ENCODE measurements at places on chromosomes 6 and 20. TPM values are rescaled to one million over a fixed set of nuclear protein-coding genes. Genes with fewer than 3 reads are reported as not detected.

- no peak overlapping the region for H3K27ac ChIP-seq
- H3K4me1 ChIP-seq, result no peaks in the 10 kb centered on the region
- peaks cover 2% of the 10 kb centered on the region for H3K36me3 ChIP-seq
- no peak overlapping the region for H3K4me3 ChIP-seq
- no peak for DNase-seq
- no peaks in the 10 kb centered on the region for H3K27me3 ChIP-seq
These were observed 50.6 kb downstream of the HACE1 start for GRCh38 chr6:104809116-104809515.

DNA sequence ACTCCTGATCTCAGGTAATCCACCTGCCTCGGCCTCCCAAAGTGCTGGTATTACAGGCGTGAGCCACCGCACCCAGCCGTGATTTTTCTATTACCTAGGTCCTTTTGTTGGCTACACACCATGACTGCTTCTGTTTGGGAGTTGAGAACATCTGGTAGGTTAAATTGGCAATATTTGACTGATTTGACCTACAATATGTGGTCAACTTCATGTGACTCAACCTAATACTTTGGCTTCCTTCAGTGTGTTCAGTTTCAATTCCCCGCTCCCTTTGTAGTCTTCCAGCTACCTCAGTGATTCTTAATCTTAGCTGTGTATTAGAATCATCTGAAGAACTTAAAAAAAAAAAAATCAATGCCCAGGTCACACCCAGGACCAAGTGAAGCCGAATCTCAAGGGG, 47.4 kb downstream of the MYB start:
- no peaks in the 10 kb centered on the region for H3K36me3 ChIP-seq
- no peak overlapping the region for H3K4me3 ChIP-seq
- DNase-seq, result no peak
- H3K4me1 ChIP-seq, result no peaks in the 10 kb centered on the region

The PLEKHG1 gene
- 29.3 TPM for total RNA-seq

GRCh38 chr6:223136-223535, 69.2 kb upstream of the DUSP22 start:
- H3K27ac ChIP-seq, result no peak overlapping the region

The SH3BGRL2 gene
- 29.1 TPM for total RNA-seq

DNA sequence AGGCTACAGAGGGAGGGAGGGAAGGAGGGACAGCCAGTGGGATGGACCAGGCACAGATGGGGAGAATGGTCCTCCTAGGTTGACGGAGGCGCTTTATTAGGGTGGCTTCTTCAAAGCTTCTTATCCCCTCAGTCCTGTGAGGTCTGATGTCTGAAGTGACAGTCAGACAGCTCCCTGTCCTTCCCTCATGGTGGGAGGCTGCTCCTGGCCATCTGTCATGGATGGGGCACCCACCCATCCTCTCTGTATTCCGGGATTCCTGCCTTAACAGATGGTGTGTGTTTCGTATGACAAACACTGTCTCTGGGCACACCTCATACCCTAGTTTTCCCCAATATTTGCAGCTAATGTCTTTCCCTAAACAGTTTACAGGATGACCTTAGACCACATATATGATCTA, 7.9 kb downstream of the RIN2 start:
- H3K27me3 ChIP-seq, result no peaks in the 10 kb centered on the region
- no peak for DNase-seq
- H3K4me3 ChIP-seq, result no peak overlapping the region
- H3K36me3 ChIP-seq, result no peaks in the 10 kb centered on the region
- no peak overlapping the region for H3K27ac ChIP-seq

The VSX1 gene
- not detected for total RNA-seq

GRCh38 chr6:155207223-155207622, 56.6 kb upstream of the CLDN20 start:
- H3K36me3 ChIP-seq, result no peaks in the 10 kb centered on the region
- no peak for DNase-seq
- no peak overlapping the region for H3K27ac ChIP-seq
- peaks cover 1% of the 10 kb centered on the region for H3K4me1 ChIP-seq

DNA sequence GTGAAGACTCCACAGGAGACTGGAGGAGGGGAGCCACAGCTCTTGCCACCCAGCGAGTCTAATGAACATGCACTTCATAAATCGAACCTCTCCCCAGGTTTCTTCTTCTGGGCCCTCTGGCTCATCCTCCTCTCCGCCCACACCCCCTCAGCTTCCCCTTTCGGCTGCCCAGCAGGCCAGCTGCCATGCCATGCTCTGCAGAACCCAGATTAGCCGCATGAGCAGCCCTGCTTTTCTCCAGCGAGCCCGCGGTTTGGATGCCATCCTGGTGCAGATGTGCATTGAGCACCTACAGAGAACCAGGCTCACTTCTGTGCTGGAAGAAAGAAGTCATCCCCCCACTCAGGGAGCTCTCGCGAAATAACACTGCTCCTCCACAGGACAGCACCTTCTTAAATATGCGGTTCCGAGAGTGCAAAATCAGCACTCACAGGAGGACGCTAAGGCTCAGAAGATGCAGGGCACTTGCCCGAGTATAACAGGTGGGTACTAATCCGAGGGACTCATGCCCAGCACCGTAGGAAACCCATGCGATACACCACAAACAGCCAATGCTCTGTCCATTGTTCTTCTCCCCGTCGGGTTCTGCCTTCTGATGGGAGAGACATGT, 143.0 kb upstream of the THBS2 start:
- no peaks in the 10 kb centered on the region for H3K4me1 ChIP-seq
- no peak for DNase-seq
- no peaks in the 10 kb centered on the region for H3K27me3 ChIP-seq
- no peaks in the 10 kb centered on the region for H3K36me3 ChIP-seq

DNA sequence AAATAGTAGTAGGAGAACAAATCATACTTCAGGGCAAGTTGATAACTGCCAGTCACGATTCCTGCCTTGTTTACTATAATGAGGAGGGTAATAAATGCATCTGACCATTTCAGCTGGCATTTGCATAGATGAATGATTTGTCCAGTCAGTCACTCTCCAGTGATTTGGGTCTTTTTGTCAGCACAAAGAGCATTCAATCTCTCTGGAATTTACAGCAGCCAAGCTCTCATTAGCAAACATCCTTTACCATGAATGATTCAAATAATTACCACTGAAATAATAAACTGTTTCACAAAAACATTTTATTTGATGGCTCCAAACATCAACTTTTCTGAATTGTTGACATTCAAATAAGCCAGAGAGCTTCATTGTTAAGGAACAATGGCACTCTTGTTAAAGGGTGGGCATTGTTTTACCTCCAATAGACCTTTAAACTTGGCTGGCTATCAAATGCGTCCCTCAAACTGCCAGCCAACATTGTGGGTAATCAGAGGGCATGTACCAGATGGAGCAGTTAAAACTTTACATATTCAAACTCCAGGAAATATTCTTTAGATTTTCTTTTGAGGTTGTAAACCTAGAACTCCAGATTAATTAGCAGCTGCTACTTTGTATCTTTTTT, 30.0 kb upstream of the FBXL4 start:
- H3K4me3 ChIP-seq, result no peak overlapping the region
- no peaks in the 10 kb centered on the region for H3K36me3 ChIP-seq
- no peak for DNase-seq
- H3K4me1 ChIP-seq, result peaks cover 6% of the 10 kb centered on the region
- no peaks in the 10 kb centered on the region for H3K27me3 ChIP-seq
- no peak overlapping the region for H3K27ac ChIP-seq

- H3K36me3 ChIP-seq, result no peaks in the 10 kb centered on the region
- peak overlapping the region; percentile 92 for H3K27ac ChIP-seq
- H3K27me3 ChIP-seq, result no peaks in the 10 kb centered on the region
- H3K4me1 ChIP-seq, result peaks cover 5% of the 10 kb centered on the region
- DNase-seq, result no peak
These were observed 2.0 kb downstream of the SOX4 start for GRCh38 chr6:21595285-21596144.

The TCF19 gene
- 15.7 TPM for total RNA-seq

The C4B gene
- total RNA-seq, result 44.3 TPM

DNA sequence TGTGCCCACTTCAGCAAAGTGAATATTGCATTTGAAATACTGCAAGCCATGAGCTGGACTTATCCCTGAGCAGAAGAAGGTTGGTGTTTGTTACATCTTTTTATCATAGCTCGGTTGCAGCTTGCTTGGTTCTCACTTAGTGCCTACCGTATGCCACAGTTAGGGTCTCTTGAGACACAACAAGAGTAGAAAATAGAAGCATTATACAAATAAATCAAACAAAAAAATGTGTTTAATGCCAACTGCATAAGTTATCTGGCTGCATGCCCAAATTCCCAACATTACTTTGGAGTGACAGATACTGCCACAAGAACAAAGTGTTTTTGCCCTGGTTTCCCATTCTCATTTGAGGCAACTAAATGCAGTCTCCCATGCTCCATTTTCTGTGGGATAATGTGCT, 53.9 kb upstream of the LAMP5 start:
- H3K36me3 ChIP-seq, result no peaks in the 10 kb centered on the region
- DNase-seq, result no peak
- no peaks in the 10 kb centered on the region for H3K27me3 ChIP-seq
- no peak overlapping the region for H3K27ac ChIP-seq

DNA sequence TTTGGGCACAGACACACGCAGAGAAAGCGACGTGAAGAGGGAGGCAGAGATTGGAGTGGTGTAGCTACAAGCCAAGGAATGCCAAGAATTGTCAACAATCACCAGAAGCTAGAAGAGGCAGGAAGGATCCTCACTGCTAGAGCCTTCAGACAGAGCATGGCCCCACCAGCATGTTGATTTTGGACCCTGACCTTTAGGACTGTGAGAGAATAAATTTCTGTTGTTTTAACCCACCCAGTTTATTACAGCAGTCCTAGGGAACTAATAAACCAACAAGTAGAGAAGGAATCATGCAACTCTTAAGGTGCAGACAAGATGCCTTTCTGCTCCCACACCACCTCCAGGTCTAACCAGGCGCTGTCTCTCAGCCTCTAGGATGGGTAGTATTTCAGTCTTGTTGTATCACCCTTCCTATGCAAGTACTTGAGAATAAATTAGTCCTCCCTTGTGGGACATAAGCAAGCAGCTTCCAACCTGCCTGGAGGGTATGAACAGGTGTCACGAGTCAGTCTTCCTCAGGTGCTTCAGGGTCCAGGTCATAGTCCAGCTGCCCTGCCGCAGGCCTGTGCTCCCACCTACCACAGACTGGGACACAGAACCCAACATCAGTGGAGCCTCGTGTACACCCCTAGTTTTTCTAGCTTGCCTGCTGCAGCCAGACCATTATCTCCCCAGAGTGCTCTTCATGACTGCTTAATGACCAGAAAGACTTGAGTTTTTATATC, 46.4 kb upstream of the CCN2 start:
- no peak for DNase-seq
- H3K36me3 ChIP-seq, result no peaks in the 10 kb centered on the region
- peak overlapping the region; percentile 25 for H3K27ac ChIP-seq
- H3K27me3 ChIP-seq, result no peaks in the 10 kb centered on the region
- H3K4me1 ChIP-seq, result peaks cover 9% of the 10 kb centered on the region

The EPHA7 gene
- total RNA-seq, result 0.14 TPM

DNA sequence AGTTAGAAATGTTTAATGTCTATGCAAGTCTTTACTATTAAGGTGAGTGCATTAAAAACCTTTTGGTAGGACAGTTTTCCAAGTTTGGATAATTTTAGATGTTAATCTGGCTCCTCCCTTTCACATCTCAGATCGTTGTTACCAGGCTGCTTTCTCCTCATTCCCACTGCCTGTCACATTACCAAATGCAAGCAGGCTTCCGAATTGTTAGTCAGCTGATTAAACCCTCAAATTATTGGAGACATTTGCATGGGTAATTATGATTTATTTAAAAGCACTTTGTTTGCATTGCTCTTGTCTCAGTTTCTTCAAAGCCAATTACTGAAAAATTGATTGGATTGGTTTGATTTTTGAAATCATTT, 816.5 kb downstream of the KIF16B start:
- H3K36me3 ChIP-seq, result no peaks in the 10 kb centered on the region
- H3K4me1 ChIP-seq, result no peaks in the 10 kb centered on the region
- no peak overlapping the region for H3K4me3 ChIP-seq

The MOCS1 gene
- 44.9 TPM for total RNA-seq

DNA sequence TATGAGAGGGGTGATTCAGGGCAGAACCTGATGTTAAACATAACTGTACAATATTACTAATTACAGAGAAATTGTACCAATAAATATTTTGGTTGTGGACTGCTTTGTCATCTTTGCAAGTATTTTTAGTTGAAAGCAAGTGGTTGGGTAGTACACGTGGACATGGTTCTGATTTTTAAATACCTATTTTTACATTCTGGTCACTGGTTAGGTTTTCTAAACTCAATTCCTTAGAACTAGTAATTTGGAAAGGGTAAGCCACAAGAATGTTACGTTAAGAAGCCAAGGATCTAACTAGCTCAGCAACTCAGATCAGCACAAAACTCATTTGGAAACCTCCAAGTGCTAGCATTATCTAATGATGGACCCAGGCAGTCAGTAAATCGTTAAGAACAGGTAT, 2.7 kb downstream of the EPB41L2 start:
- no peak for DNase-seq
- H3K4me1 ChIP-seq, result peaks cover 18% of the 10 kb centered on the region
- no peaks in the 10 kb centered on the region for H3K27me3 ChIP-seq
- peak overlapping the region; percentile 12 for H3K27ac ChIP-seq
- H3K36me3 ChIP-seq, result no peaks in the 10 kb centered on the region

Measured in thoracic aorta (tissue), 2 donors.